Esophagus squamous epithelium (tissue), 5 donors: ENCODE measurements at places on chromosomes 11 and 22.

DNA sequence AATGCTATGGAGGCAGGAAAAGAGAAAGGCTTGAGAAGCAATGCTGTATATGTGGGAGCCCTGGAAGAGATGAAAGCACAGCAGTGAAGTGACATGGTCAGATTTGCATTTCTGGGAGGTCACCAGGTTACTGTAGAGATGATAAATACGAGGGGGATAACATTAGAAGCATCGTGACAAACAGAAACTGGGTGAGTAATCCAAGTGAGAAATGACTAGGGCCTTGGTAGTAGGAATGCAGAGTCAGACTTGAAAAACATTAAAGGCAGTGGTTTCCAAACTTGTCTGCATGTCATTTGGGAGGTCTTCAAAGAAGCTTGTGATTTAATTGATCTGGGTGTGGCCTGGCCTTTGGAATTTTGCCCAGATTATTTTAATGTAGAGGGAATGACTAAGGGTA is 43.9 kb downstream of the CCDC34 start:
- no peak for DNase-seq

- DNase-seq: no peak
Measured at GRCh38 chr11:43021466-43021865, 290.3 kb upstream of the API5 start.

- no peak for DNase-seq
Measured at GRCh38 chr11:66044757-66045156, 4.2 kb downstream of the GAL3ST3 start.

DNA sequence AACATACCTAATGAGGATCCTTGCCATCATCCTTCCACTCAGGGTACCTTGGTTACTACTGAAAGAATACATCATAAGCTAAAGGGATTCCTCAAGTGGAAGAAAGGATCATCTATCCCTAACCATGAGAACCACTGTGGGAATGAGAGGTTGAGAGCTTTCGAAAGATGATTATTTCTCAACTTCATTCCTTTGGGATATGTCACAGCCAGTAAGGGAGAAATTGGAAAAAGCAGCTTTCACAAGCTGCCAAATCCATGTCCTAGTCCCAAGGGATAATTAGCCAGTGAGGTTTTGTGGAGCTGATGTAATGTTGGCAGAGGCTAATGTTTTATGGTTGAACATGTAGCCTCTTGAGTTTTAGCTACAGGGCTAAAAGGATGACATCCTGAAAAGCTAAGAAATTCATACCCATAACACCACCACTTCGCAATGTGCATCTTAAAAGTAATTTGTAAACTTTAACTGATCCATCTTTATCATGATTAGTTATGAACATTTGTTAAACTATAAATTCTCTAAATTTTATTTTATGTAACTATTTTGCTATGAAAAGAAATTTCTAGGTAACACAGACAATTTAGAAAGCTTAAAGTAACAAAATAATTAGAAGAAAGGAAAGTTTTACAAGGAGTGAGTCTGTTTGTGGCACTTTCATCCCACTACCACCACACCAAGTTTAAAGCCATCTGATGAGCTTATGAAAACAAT is 123.9 kb downstream of the MRTFA start:
- DNase-seq: no peak

GRCh38 chr11:16607675-16608644 is 130.5 kb upstream of the C11orf58 start:
- no peak for DNase-seq

GRCh38 chr11:122102426-122102825 is 13.6 kb downstream of the BLID start:
- DNase-seq: no peak
